Tibial nerve (tissue), 4 donors: ENCODE measurements at places on chromosomes 3 and 15. TPM values are rescaled to one million over a fixed set of nuclear protein-coding genes. Genes with fewer than 3 reads are reported as not detected.

The KLHL6 gene
- 3.1 TPM for total RNA-seq

The DUOXA1 gene
- 2.4 TPM for total RNA-seq

The SCAMP5 gene
- total RNA-seq, result 10.7 TPM

The SAMD7 gene
- not detected for total RNA-seq

The CCRL2 gene
- 2.7 TPM for total RNA-seq

The SENP8 gene
- 1.2 TPM for total RNA-seq

The LTF gene
- 0.30 TPM for total RNA-seq

The ARIH1 gene
- total RNA-seq, result 30.6 TPM

The PTPRG gene
- 112 TPM for total RNA-seq

The CD86 gene
- 6.6 TPM for total RNA-seq

The TUBGCP4 gene
- 11.8 TPM for total RNA-seq

The LSAMP gene
- 4.5 TPM for total RNA-seq

The GALNT15 gene
- 386 TPM for total RNA-seq

DNA sequence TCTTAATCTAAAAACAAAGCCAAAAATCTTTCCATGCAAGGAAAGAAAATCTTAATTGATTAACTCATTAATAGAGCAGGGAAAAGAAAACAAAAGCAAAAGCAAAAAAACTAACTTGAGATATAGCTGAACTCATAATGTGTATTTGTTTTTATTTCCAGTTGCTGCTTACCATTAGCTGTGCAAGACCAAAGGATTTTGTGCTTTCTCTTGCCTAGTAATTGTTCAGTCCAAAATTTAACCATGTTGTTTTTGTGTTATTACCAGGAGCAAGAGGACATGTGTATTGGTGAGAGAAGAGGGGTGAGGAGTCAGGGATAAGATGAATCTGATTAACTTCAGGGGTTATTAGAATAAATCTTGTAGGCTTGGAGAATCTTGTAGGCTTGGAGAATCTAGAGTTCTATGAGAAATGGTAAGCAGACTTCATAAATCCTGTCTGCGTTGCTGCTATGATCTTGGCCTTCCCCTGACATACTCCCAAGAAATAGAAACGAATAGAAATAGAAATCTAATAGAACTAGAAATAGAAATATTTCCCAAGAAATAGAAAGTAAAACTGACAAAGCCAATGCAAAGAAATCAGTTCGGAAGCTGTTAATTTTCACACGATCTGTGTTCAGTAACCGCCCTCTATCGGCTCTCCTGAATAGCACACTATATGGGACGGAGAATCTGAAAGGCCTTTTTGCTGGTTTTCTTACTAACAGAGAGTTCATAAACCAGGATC is 72.6 kb upstream of the TNFSF10 start:
- DNase-seq, result peak; percentile 64

DNA sequence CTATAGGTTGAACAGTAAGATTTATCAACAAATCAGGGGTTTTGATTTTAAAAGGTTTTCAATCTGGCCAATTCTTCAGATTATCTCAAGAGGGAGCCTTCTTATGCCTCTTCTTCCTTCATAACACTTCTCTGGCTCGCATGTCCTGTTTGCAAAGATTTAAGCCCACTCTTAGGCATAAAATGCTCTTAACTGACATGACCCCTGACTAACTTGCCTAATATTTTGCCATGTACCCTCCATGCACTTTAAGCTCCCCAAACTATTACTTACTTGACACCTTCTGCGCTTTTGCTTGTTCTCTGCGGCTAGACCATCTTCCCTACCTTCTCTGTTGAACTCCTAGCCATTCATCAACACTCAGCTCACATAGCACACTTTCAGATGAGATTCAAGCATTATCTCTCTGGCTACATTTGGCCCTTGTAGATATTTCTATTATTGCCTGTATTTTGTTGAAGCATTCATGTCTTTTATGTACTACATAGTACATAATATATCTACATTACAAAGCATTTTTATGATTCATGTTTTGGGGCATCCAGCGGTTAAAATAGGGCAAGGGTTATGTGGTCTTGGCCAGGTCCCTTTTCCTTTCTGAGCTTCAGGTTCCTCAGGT is 1.0 kb upstream of the ARIH1 start:
- no peak for DNase-seq

GRCh38 chr3:52773361-52774065 is 2.8 kb upstream of the NEK4 start:
- DNase-seq, result no peak

DNA sequence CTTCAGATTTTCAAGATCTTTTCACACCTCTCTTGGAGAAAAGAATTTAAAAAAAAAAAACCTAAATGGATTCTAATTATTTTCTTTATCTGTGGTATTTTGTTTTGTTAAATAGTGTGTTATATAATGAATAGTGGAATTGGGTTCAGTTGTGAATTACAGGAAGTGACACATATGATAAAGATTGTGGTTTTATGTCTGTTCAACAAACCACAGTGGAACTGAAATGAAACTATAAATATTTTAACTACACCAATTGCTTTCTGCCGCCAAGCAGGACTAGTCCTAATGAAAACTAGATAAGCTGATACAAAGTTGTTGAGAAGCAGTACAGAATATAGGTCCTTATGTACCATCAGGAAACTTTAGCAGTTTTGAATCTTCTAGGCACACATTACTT is 121.6 kb downstream of the UBE2E2 start:
- no peak for DNase-seq

- no peak for DNase-seq
Measured at GRCh38 chr15:77664428-77664827, 31.7 kb upstream of the LINGO1 start.

GRCh38 chr3:185276415-185276814 is 22.6 kb upstream of the EHHADH start:
- no peak for DNase-seq

GRCh38 chr15:94228611-94229010 is 2.8 kb upstream of the MCTP2 start:
- no peak for DNase-seq

DNA sequence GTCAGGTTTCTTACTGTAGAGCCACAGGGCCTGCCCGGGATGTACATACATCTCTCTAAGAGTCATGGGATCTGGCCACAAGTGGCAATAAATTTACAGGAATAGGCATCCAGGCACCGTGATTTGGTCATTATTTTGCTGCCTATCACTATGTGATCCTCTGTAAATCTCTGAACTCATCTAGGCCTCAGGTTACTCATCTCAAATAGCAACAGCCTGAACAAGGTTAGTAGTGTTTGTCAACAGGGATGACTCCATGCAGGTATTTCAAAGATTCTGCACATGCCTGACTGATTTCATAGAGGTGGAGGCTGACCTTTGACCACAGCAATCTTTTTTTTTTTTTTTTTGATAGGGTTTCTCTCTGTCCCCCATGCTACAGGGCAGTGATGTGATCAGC is 88.8 kb upstream of the TBL1XR1 start:
- DNase-seq, result no peak

GRCh38 chr15:64004056-64004455 is 42.2 kb downstream of the DAPK2 start:
- DNase-seq, result no peak

- no peak for DNase-seq
Measured at GRCh38 chr3:53342353-53342752, 5.0 kb downstream of the DCP1A start.

DNA sequence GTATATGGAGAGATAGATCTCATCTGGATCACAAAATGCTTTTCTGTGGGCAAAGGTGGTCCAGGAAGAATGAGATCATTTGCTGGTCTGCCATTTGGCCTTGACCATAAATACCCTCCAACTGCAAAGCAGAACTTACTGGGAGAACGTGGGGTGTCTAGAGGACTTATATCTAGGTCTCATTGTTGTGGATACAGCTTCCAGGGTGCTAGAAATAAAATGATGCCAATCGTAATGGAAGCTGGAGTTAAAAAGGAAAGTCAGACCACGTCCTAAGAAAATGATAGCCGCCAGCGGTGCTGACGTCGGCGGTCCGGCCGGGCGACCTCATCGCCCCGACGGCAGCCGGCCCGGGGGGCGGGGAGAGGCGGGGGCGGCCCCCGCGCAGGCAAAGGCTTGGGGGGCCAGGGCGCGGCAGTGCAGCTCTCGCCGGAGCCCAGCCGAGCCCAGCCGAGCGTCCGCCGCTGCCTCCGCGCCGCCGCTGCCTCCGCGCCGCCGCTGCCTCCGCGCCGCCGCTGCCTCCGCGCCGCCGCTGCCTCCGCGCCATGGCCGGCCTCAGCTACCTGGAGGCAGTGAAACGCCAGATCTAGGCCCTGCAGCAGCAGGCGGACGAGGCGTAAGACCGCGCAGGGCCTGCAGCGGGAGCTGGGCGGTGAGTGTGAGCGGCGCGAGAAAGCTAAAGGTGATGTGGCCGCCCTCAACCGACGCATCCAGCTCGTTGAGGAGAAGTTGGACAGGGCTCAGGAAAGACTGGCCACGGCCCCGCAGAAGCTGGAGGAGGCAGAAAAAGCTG is 89.5 kb downstream of the EOMES start:
- peak; percentile 14 for DNase-seq

DNA sequence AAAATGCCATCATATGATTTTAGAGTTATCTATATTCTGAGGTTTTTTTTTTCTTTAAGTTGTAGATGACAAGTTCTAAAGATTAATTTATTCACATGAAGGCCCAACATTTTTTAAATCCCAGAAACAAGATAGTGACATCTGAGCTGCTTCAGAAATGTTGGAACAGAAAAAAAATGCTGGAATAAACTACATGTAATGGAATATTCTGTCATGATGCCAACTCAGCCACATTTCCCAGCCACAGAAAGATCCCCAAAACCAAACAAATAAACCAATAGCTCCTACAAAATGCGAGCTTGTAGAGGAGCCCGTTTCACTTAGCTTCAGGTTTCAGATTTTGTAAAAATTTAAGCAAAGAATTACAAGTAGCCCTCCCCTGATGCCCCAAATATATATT is 111.0 kb upstream of the MYO5C start:
- DNase-seq, result no peak

GRCh38 chr3:69651765-69652164 is 87.5 kb upstream of the MITF start:
- DNase-seq, result no peak

DNA sequence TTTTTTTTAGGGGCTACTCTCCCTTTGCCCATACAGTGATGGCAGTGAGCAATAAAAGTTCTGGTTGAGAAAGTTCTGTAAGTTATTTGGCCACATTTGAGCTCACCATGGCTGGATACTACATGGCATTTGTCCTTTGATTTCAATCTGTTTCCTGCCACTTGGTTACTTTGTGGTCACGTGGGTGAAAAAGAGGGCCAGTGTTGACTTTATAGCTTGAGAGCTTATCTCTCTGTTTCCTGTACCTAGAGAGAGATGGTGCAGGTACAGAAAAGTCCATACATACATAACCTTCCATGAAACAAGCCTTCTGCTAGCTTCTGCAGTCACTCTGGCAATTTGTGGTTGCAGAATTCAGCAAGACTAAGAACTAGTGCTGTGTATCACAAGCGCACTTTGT is 23.4 kb upstream of the MECOM start:
- no peak for DNase-seq

GRCh38 chr3:73101881-73102280 is 40.4 kb downstream of the EBLN2 start:
- no peak for DNase-seq

DNA sequence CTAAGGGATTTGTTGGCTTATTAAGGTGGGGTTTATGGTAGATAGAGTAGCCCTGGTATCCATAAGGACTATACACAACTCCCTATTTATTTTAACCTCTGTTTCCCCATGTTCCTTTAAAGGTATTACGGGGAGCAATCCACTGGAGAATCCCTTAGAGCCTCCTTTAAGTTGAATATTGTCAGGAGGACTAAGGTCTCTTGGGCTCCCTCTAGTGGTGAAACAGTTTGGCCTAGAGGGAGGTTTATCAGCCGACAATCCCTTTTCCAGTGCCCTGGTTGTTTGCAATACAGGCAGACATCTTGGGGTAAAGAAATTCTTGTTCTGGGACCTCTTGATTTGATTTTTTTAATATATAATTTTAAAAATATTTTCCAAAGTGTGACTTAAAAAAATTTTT is 12.9 kb downstream of the OPA1 start:
- DNase-seq, result peak; percentile 70

DNA sequence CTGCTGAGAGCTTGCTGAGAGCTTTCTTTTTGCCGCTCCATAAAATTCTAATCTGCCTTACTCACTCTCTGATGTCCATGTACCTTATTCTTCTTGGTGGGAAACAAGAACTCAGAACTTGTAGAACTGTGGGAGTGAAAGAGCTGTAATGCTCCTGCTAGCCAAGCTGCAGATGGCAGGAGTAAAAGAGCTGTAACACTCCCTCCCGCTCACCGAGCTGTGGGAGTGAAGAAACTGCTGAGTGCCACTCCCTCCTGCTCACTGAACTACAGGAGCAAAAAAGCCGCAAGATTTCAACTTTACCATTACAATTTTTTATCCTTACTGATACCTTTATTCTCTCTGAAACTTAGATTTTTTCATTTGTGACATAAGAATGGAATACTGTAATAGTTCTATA is 199.1 kb downstream of the SI start:
- no peak for DNase-seq

GRCh38 chr3:55691141-55691540 is 204.0 kb upstream of the WNT5A start:
- DNase-seq, result no peak

DNA sequence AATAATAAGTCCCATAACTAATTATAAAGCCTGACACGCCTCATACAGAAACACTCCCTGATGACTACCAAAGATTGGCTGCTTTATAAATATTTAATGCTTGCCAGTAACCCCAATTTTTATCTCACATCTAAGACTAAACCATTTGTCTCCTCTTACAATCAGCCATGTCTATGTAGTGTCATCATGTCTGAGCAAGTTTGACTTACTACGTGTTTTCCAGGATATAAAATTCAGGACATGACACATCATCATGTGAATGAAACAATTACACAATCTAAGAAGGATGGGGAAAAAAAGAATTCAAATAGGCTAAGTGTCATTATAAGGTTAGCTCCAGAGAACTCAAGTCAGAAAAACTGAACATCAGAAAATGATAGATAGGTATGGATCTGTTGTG is 208.7 kb downstream of the MECOM start:
- no peak for DNase-seq

- no peak for DNase-seq
Measured at GRCh38 chr3:194261581-194262063, 89.5 kb downstream of the CPN2 start.

- DNase-seq, result no peak
Measured at GRCh38 chr15:33402600-33402999, 91.8 kb downstream of the RYR3 start.

DNA sequence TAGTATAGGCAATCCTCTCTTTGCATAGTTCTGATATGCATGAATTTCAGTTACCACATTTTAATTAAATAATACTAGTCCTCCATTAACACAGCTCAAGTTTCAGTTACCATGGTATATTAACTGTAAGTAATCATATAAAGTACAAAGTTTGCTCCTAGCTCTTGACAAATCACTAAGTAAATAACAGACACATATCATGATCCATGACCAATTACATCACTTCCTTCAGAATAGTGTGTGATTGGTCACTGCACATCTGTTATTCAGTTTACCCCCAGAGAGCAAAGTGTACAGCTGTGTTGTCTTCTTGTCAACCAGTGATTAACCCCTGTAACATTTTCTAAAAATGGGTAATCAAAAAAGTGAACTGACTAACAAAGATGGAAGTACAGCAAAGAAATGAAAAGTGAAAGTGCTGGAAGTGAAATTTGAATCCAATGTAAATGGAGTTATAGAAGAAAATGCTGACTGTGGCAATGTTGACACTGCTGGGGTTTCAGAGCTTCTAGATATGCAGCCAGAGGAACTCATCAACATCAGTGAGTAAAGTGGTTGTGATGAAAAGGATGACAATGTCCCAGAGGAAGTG is 30.2 kb upstream of the LEKR1 start:
- no peak for DNase-seq
